ENCODE measurements at places on chromosomes 2 and 18.

DNA sequence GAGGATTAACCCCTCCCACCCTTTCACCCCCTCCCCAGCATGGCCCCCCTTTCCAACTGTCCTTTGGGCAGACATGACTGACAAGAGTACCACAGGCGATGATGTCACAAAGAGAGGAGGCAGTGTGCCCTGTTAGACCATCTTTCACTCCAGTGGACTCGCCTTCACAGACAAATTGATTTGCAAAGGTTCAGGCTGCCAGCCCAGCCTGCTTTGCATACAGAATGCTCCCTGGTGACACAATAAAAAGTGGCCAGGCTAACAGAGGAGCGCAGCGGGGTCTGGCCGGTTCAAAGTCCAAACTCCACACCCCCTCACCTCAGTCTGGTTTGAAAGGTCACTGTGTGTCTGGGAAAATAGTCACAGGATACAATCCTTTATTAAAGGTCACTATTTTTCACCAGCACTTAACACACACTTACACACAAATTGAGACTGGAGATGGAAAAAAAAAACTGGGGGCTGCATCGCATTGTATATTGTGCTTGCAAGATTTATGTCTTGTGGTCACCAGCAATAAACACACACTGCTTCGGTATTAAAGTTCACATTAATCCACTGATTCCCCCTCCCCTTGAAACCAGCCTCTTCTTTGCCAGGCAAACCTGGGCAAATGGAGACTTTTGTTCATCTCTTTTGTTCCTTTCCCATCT is 236.9 kb downstream of the BCL11A start:
- DNase-seq, result no peak

DNA sequence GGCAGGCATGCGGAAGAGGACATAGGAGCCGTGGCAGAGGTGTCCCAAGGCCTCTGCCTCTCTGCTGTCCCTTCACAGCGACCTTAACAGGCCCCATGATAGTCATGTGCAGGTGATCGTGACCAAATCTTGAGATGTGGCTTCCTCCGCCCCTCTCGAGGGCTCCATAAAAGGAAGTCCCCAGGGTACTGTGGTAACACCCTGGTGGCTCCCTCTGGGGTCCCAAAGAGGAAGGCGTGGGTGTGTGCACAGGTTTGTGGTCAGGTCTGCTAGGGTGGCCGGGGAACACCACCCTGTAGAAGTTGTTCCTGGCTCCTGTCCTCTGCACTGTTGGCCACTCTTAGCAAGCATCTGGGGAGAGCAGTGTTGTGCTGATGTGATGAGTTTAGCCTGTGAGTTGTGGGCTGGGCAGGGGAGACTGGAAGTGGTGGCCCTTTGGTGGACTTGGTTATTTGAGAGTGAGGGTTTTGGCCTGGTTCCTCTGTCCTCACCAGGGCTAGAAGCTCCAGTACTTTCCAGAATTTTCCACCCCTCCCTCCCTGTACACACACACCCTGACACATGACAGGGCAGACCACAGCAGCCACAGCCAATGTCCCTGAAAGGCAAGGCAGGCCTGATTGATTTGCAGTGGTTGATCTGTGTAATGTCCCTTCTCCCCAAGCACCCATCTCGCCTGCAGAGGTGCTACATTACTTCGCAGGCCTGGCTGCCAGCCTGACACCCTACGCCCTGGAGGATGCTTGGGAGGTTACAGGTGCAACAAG is 68.9 kb upstream of the BOD1L2 start:
- DNase-seq, result peak; percentile 44

DNA sequence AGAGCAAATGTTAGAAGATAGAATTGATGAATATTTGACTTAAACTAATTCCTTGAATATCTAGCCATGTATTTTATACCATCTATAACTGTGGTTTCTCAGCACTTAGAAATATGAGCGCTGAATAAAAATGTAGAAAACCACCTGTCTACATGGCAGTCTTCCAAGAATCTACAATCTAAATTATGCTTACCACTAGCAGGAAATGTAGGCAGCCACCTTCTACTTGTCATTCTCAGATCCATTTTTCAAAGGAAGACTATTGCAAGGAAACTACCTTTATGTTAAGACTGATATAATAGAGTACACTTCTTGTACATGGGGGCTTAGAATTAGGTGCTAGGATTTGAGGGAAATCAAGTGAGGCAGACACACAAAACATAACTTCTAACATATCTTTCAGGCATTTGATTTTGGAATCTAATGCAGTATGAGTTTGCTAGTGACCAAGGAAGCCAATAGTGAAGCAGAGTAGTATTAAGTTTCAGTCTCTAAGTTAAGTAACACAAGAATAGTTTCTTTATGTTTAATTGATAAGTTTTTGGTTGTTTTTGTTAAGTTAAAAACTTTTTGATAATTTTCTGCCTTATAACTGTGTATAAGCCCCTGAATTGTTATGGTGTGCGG is 175.9 kb upstream of the ITGA4 start:
- DNase-seq, result no peak

- DNase-seq, result no peak
Observed at GRCh38 chr2:219737270-219737691, 109.9 kb downstream of the SLC4A3 start.

- no peak for DNase-seq
Observed at GRCh38 chr2:153912798-153913396, 41.2 kb downstream of the GALNT13 start.

- DNase-seq, result no peak
Observed at GRCh38 chr2:100615471-100615870, 52.7 kb downstream of the PDCL3 start.

DNA sequence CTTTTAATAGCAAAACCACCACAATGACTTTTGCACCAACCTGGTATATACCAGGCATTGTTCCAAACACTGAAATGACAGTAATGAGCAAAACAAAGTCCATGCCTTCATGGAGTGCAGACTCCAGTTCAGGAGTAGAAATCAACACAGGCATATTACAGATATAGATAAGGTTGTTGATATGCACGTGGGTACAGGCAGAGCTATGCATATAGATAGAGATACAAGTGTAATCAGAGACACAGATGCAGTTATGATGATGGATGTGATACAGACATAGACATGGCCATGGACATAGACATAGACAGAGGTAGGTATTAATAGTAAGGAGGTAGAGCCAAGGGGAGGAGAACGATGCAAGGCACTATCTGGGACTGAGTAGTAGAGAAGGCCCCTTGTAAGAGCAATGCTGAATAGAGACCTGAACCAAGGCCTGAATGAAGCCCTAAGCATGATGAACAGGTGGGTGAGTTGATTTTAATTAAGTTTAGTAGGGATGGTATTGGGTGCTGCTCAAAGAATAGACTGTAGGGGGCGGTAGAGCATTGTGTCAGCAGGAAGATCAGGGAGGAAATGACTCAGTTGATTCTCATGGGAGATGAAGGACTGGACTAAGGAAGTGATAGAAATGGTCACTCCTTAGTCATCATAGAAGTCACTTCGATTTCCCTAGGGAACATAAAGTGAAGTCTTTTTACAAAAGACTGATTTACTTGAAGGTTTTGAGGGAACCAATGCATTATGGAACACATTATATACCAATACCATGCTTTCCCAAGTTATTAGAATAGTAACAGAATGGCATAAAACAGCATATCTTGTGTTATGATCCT is 39.4 kb downstream of the CMPK2 start:
- DNase-seq, result peak; percentile 79

- DNase-seq, result no peak
Observed at GRCh38 chr2:217903859-217904613, 98.8 kb downstream of the TNS1 start.
